ENCODE measurements at places on chromosomes 7 and 10.

DNA sequence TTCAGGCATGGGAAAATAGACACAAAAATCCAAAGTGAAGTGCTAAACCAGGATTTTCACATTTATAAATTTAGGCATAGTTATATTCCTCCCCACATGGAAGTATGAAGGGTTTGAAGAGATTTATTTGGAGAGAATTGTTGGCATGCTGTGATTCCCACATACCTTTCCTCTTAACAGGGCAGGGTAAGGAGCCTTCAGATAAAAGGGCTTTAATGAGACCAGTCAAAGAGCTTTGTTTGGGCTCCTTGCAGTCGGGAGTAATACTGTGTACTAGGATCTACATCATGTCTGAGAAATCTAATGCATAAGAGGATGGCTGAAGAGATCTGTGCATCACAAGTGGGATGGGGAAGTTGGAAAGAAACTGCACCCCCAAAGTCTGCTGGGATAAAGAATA is 140.8 kb upstream of the PTN start:
- H3K27ac ChIP-seq = no peak overlapping the region
- H3K27me3 ChIP-seq = no peaks in the 10 kb centered on the region
- DNase-seq = no peak

DNA sequence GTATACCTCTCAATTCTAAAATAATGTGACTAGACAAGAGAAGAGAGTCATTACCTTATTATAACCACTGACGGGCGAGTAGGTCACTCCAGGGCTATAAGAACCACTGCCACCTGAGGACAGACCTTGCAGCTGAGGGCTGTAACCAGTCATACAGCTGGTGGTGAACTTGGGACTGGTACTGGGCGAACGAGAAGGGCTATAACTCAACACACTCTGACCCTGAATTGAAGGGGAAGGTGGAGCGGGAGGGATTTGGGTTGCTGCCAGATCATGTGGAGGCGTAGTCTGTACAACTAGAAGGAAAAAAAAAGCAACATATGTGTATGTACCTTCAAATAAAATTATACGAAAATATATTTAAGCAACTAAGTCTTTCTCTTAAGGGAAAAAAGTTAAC is 3.4 kb downstream of the TMEM209 start:
- no peaks in the 10 kb centered on the region for H3K27me3 ChIP-seq
- peaks cover 6% of the 10 kb centered on the region for H3K4me1 ChIP-seq
- H3K4me3 ChIP-seq = no peak overlapping the region
- H3K36me3 ChIP-seq = peaks cover 44% of the 10 kb centered on the region
- DNase-seq = no peak
- no peak overlapping the region for H3K27ac ChIP-seq

GRCh38 chr7:96931891-96932290 is 73.5 kb upstream of the DLX6 start:
- no peak overlapping the region for H3K4me3 ChIP-seq
- no peak for DNase-seq
- no peaks in the 10 kb centered on the region for H3K4me1 ChIP-seq
- H3K27me3 ChIP-seq = no peaks in the 10 kb centered on the region
- H3K36me3 ChIP-seq = no peaks in the 10 kb centered on the region

GRCh38 chr7:2812114-2812487 is 32.0 kb downstream of the GNA12 start:
- H3K4me3 ChIP-seq = no peak overlapping the region
- no peaks in the 10 kb centered on the region for H3K4me1 ChIP-seq
- H3K27me3 ChIP-seq = no peaks in the 10 kb centered on the region
- peak overlapping the region; percentile 81 for H3K27ac ChIP-seq

DNA sequence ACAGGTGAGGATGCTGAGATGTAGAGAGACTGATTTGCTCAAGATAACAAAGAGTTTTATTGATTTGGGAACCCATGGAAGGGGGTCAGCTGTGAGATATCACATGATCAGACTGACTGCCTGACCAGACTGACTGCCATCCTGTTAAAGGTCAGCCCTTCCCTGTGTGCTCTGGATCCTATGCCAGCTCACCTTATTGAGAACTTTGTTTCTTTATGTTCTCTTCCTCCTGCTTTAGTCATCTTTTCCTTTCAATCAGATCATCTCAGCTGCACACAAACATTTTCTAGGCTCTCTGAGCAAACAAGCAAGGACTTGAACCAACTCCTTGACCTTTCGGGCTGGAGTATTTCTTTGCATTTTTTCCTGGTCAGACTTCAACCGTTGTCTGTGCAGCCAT is 50.0 kb upstream of the MTPN start:
- H3K27ac ChIP-seq = no peak overlapping the region
- no peaks in the 10 kb centered on the region for H3K27me3 ChIP-seq
- no peak overlapping the region for H3K4me3 ChIP-seq
- H3K36me3 ChIP-seq = no peaks in the 10 kb centered on the region

DNA sequence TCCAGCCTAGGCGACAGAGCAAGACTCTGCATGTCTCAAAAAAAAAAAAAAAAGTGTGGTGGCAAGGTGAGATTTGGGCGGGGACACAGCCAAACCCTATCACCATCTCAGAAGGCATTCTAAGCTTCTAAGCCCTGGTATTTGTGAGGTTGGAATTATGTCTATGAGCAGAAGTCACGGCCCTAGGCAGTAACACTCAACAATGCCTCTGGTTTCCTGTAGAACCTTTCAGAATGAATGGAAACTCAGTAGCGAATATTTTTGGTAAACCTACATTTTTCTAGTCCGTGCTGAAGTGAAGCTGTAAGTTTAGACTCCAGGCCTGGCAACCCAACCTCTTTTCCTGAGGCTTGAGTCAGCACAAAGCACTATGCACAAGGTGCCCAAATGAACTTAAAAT is 88.3 kb downstream of the FAM107B start:
- H3K4me1 ChIP-seq = no peaks in the 10 kb centered on the region
- no peaks in the 10 kb centered on the region for H3K27me3 ChIP-seq
- DNase-seq = no peak

GRCh38 chr10:10320956-10321355 is 696.7 kb upstream of the CELF2 start:
- H3K4me3 ChIP-seq = no peak overlapping the region
- no peaks in the 10 kb centered on the region for H3K4me1 ChIP-seq
- H3K27me3 ChIP-seq = no peaks in the 10 kb centered on the region
- no peak overlapping the region for H3K27ac ChIP-seq

- no peak overlapping the region for H3K4me3 ChIP-seq
- no peaks in the 10 kb centered on the region for H3K27me3 ChIP-seq
- no peak overlapping the region for H3K27ac ChIP-seq
- H3K36me3 ChIP-seq = no peaks in the 10 kb centered on the region
- no peaks in the 10 kb centered on the region for H3K4me1 ChIP-seq
Observed at GRCh38 chr7:99767662-99768061, 16.3 kb downstream of the CYP3A4 start.

DNA sequence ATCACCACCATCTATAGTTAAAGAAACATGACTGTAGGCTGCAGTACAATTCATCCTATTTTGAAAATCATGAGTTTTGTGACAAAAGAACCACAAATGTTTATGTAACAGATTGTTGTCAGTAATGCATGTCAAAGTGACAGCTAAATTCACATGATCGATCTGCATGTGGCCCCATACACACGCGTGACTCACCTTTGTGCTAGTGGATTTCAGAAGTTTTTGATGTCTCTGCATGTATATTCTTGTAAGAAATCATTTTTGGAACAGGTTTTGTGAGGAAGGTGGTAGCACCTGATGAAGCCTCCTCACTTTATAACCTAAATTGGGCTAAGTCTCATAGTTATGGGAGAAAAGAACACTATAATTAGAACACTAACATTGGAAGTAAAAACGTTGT is 17.1 kb downstream of the RNF32 start:
- no peak overlapping the region for H3K4me3 ChIP-seq
- H3K27me3 ChIP-seq = no peaks in the 10 kb centered on the region
- H3K27ac ChIP-seq = no peak overlapping the region
- no peak for DNase-seq
- no peaks in the 10 kb centered on the region for H3K4me1 ChIP-seq

- H3K27me3 ChIP-seq = no peaks in the 10 kb centered on the region
- no peak overlapping the region for H3K4me3 ChIP-seq
- no peaks in the 10 kb centered on the region for H3K4me1 ChIP-seq
- peak overlapping the region; percentile 39 for H3K27ac ChIP-seq
Observed at GRCh38 chr10:4847561-4848355, 21.8 kb downstream of the AKR1E2 start.

DNA sequence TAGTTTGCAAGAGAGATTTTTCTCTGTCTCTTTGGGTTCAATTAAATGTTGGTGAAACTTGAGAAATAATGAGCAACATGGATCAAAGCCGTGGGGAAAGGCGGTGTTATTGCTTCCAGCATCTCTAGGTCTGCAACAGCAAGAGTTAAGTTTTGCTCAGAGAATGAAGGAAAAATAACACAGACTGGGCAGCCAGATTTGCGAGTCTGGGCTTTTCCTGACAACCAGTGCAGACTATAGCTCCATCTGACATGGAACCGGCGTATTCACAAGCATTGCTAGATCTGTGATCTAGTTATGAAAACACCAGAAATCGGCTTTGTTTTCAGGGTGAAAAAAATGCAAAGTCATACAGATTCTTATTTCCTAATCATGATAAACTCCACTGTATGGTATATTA is 110.4 kb downstream of the CAMK1D start:
- H3K27me3 ChIP-seq = no peaks in the 10 kb centered on the region
- no peak for DNase-seq
- H3K4me1 ChIP-seq = no peaks in the 10 kb centered on the region
- H3K27ac ChIP-seq = no peak overlapping the region
- H3K4me3 ChIP-seq = no peak overlapping the region

- no peaks in the 10 kb centered on the region for H3K4me1 ChIP-seq
- H3K36me3 ChIP-seq = no peaks in the 10 kb centered on the region
- H3K27ac ChIP-seq = no peak overlapping the region
- no peaks in the 10 kb centered on the region for H3K27me3 ChIP-seq
Observed at GRCh38 chr7:90256778-90257177, 11.8 kb downstream of the CFAP69 start.

- no peaks in the 10 kb centered on the region for H3K4me1 ChIP-seq
- H3K4me3 ChIP-seq = no peak overlapping the region
- H3K27ac ChIP-seq = no peak overlapping the region
- H3K36me3 ChIP-seq = no peaks in the 10 kb centered on the region
- no peak for DNase-seq
- no peaks in the 10 kb centered on the region for H3K27me3 ChIP-seq
Observed at GRCh38 chr7:7672545-7673239, 32.1 kb downstream of the UMAD1 start.
